Stimulated activated CD4-positive, alpha-beta T cell treated with anti-CD3 and anti-CD28 coated beads, Interleukin-4, amount 100 ng/mL, for 1 hour (primary cell): ENCODE measurements at places on chromosomes 6 and 20.

GRCh38 chr6:163083141-163083540, 331.4 kb upstream of the QKI start:
- no peak for DNase-seq

DNA sequence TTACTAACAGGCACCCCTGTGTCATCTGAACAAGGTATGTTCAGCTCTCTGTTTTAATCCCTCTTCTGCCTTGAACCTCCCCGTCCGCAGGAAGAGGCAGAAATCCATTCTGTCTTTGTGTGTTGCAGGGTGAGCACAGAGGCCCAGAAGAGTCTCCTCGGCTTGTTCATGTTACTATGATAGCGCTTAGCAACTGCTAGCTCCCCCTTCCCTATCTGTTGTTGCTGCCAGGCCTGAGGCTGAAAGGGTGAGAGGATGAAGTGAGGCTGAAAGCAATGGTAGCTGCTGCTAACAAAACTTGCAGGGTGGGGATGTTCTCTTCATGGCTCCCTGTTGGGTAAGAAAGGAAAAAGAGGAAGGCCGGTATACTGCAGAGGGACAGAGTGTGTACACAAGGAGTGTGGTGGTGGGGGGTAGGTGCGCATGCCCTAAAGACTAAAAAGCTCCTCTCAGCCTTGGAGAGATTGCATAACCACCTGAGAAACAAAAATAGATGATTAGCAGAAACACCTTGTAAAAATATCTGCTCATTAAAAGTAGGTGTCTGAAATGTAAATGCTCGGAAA, 55.2 kb upstream of the CITED2 start:
- no peak for DNase-seq

GRCh38 chr6:117955684-117956256, 48.7 kb downstream of the SLC35F1 start:
- no peak for DNase-seq

- DNase-seq, result no peak
These were observed 717.8 kb downstream of the EPM2A start for GRCh38 chr6:145017516-145017915.

- no peak for DNase-seq
These were observed 83.7 kb downstream of the ELOVL5 start for GRCh38 chr6:53264915-53265607.

GRCh38 chr6:39092124-39092523, 22.9 kb downstream of the SAYSD1 start:
- no peak for DNase-seq

- no peak for DNase-seq
These were observed 400 bp upstream of the SMAP1 start for GRCh38 chr6:70667256-70667710.

DNA sequence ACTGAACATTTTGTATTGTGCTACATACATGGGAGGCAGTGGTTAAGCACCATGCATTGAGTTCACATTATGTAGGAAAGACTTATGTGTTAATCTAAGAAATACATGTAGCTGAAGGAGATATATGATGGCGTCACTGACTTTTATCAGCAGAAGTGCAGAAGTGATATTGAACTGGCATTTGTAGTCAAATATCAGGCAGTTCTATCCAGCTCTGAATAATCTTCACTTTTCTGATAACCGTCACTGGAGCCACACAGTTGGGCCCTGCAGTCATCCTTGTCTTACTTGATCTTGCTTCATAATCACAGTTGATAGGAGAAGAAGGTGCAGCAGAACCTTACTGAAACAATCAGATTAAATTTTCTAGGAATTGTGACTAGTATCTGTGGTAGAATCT, 26.4 kb downstream of the CRISP1 start:
- DNase-seq, result no peak

- no peak for DNase-seq
These were observed 481.1 kb downstream of the TFAP2B start for GRCh38 chr6:51299621-51300380.

DNA sequence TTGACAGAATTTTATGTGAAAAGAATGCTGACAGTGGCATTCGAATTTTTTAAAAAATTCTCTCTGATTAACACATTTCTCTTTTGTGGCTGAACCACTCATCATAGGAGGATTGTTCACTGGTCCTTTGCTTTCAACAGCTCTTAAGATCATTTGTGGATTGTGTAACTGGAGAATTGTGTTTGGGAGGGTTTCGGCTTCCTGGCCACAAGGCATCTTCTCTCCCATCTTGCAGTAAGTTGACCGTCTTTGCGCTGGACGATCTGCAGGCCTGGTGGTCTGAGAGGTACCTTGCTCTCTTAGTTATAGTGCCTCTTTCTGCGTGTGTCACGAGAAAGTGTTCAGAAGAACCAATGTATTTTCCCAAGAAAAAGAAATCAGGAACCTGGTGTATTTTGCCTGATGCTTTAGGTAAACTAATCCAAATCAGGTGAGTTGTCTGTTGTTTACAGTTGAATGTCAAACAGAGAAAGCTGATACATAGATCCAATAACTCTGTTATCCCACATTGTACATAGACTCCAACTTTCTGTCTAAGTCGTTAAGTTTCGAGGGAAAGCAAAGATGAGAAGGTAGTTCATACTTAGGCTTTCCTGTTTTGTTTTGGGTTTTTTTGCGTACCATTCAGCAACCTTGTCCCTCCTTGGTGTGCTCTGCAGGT, 14.8 kb upstream of the EXOC2 start:
- DNase-seq, result no peak

- no peak for DNase-seq
These were observed 442.7 kb upstream of the HS3ST5 start for GRCh38 chr6:114785235-114786127.

- no peak for DNase-seq
These were observed 30.0 kb downstream of the SNHG17 start for GRCh38 chr20:38405132-38405531.

GRCh38 chr6:138957903-138958302, 30.1 kb downstream of the REPS1 start:
- DNase-seq, result no peak

DNA sequence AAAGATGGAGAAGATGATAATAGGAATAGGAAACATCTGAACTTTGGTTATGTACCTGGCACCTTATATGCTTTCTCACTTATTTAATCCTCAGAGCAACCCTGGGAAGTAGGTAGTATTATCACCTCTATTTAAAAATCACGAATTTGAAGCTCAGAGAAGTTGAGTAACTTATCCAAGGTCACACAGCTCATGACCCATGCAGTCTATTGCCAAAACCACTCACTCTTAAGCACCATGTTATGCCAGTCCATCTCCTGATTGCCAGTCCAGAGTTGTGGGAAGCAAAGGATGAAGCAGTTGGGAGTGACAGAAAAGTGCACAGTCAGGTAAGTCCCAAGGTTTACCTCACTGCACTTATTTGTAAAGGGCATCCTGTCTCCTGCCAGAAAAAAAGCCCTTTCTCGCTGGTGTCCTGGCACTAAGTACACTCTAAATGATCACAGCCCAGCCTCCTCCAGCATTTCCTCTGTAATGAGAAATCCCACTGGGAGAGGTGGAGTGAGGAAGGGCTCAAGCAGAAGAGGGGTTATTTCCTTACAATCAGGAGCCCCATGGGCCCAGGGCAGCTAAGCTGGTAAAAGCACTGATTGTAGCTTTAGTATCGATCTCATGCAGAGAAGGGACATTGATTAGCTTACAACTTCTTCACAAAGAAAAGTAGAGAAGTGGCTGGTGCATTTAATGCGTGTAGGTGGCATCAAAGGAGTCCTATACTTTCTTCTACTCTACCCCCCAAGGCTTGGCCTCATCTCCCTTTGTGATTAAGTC, 21.3 kb upstream of the SCGN start:
- no peak for DNase-seq

GRCh38 chr20:54110457-54110856, 40.1 kb upstream of the BCAS1 start:
- no peak for DNase-seq

DNA sequence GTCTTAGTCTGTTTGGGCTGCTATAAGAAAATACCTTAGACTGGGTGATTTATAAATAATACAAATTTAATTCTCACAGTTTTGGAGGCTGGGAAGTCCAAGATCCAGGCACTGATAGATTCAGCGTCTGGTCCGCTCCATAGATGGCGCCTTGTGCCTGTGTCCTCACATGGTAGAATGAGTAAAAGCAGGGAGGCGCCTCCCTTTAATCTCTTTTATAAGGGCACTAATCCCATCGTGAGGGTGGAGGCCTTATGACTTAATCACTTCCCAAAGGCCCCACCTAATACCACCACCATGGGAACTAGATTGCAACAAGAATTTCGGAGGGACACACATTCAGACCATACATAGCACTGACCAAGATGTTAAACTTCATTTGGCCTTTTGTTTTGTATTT, 91.2 kb upstream of the TMEM181 start:
- DNase-seq, result no peak

DNA sequence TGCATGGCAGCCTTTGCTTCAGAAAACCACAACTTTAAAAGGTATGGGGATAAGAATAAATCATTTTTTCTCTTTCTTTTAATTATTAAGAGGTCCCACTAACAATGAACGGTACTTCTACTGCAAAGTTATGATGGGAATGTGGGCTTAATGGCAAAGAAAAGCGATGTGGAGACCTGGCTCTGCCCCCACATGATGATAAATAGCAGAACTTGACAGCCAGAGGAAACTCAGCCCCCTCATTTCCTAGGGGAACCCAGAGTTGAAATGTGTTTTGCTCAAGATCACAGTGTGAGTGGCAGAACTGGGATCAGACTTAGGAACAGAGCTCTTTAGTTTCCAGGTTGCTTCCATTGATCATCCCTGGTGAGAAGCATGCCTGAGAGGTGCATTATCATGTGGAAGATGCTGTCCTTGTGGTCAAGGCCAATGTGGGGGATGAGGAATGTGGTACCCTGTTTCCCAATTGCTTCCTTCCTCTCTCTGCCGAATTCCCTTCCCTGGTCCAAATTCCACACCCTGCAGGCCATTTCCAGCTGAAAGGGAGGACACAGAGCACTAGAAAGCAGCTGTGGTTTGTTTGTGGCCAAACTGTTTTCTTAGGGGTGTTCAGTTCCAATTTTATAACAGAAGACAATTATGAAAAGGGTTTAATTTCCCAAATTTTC, 66.0 kb downstream of the BACH2 start:
- no peak for DNase-seq

- DNase-seq, result no peak
These were observed 12.4 kb upstream of the HMGN3 start for GRCh38 chr6:79246891-79247290.

DNA sequence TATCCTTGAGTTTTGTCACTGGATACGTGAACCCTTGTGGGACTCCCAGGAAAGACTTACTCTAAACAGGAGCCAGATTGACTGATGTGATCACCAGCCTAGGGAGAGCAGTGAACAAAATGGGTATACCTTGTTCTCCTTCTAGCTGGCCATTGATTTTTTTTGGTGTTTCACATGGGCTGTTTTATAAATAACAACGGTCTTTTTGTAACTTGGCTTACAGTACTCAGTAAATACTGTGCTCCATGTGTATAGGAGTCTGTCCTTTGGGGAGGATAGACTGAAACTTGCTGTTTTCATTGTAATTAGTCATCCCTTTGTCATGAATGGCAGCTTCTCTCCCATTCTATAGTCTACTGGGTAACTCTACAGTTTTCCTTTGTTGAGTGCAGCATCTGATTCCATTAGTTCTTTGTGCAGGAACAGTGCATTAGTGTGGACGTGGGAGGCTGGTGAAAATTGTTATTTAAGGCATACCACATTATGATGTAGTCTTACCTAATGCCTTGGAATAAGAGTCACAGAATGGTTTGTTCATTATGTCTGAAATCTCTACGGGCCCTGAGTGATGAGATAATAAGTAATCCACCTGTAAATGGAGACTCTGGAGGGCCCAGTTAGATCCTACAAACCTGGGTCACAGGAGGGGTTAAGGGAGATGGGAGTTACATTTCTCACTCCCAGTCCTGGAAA, 89.5 kb downstream of the TIAM2 start:
- no peak for DNase-seq

DNA sequence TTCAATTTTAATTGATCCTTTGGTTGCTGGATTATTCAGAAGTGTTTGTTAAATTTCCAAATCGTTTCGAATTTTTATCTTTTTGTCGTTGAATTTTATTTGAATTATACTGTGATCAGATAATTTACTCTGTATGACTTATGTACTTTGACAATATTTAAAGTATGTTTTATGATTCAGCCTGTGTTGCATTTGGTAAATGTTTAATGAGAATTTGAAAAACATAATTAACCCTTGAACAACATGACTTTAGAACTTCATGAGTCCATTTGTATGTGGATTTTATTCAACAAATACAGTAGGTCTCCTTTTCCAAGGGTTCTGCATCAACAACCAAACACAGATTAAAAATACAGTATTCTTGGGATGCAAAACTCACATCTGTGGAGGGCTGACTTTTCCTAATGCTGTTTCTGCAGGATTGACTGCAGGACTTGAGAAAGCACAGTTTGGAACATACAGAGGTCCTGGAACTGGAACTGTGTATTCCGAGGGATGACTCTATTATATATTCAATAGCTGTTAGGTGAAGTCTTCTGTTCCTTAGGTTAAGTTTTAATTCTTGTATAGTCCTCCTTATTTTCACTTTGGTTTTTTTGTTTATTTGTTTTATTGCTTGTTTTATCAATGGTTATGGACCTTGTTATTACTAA, 40.5 kb downstream of the FAM83B start:
- DNase-seq, result no peak

DNA sequence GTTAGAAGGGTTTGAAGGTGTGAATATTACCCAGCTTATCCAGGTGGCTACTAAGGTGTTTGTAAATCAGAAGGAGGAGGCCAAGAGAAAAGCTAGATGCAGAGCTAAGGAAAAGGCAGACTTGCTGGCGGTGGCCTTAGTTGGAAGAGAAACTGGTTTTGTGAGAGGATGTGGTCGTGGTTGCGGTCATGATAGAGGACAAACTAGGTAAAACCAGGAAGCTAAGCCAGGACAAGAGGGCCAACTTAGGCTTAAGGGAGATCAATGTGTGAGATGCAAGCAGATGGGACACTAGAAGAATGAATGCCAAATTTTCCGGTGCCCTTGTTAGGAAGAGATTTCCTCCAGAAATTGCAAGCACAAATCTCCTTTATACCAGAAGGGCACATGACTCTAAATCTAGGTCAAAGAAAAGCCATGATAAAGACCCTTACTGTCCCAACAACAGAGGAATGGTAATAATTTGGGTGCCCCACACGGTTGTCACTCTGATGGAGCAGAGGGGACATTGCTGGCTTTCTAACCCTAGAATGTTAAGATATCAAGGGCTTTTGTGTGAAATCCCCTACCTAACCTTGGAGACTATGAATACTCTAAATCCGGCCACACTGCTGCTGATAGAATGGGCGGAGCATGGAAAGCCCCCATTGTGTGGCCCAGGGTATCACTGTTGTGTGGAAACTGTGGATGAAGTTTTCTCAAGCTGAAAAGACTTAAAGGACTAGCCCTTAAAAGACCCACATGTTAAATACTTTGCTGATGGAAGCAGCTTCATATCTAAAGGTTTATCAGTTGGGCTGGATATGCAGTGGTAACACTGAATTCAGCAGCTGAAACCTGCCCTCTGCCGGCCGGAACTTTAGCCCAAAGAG, 7.8 kb downstream of the IL22RA2 start:
- DNase-seq, result peak; percentile 13

GRCh38 chr6:41785689-41786450, 1.6 kb upstream of the TOMM6 start:
- DNase-seq, result peak; percentile 13
